ENCODE measurements at places on chromosomes 6 and 20.

- DNase-seq: no peak
Observed at GRCh38 chr6:15947923-15948322, 181.0 kb upstream of the MYLIP start.

DNA sequence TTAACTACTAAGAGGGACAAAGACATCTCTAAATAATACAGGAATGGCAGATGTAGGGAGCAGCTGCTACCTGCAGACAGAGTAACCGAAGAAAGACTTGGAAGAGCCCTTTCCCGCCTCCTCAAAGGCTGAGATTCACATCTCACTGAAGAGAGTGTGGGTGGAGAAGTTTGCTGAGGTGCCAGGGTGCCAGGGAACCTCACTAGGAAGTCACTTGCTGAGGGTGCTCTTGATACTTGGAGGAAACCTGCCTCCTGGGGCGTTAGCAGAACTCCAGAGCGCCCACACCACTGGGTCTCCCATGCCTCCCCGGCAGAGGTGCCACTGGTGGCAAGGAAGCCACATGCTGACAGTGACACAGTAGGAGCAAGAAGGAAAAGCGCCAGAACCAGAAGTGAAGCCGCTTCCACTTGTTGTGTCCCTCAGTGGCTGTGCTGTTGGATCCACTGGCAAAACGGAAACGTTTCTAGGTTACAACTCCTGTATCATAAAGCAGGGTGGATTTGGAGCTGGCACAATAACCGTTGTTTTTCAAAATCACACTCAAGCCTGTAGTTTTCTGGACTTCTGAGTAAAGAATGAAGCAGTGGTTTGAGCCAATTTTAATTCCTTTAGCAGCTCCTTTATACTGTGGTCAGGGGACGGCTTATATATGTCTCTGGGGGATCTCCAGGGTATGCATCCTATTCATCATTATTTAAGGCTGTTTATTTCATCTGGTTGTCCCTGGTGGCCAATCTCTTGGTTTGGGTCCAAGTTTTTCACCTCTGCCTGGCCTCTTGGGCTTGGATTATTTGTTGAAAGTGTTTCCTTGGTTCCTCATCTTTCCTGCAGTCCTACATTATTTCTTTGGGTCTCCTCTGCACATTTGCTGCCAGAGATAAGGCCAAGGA, 64.5 kb downstream of the CDC5L start:
- DNase-seq: peak; percentile 80

DNA sequence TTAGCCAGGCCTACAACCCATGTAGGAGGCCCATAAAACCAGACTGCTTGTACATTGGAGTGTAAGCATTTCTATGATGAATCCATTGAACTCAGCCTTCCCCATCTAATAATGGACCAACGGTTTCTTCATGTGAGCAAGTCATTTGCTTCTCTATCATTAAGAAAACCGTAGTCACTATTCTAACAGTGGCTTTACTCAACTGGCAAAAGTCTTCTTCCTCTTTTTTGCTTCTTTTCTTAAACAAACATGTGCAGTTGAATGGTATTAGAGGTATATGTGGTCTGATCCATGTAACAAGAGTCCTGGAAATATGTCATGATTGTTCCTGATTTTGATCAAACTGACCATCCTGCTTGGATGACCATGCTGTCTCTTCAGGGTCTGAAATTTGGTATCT, 132.4 kb upstream of the STXBP5 start:
- no peak for DNase-seq

- no peak for DNase-seq
Observed at GRCh38 chr6:122704066-122704465, 75.5 kb upstream of the FABP7 start.

DNA sequence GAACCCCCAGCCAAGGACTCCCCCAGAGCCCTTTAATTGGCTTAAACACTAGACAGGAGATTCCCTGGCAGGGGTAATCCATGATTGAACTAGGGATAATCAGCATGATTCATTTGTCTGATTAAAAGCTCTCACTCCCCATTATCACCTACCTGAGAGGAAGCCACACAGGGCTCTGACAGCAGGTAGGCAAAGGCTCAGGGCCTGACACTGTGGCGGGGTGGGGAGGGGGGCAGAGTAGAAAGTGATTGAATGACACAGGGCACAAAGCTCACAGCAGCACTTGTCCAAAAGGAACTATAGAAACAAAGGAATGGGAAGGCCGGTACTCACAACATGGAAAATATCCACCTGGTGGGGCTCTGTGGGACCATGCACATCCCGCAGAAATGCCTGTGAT, 231.6 kb downstream of the MAFB start:
- DNase-seq: no peak

DNA sequence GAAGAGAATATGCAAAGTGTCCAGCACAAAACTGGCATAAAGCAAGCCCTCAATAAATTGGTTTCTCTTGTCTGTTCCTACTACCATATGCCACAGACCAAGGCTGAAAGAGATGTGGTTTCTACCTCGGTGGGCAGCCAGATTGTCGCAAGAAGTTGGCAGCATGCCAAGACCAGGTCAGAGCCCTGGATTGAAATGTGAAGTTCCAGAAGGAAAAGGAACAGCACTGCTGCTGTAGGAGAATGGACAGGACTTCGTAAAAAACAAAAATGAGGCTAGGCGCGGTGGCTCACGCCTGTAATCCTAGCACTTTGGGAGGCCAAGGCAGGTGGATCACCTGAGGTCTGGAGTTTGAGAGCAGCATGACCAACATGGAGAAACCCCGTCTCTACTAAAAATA, 22.1 kb downstream of the MRPL14 start:
- no peak for DNase-seq

DNA sequence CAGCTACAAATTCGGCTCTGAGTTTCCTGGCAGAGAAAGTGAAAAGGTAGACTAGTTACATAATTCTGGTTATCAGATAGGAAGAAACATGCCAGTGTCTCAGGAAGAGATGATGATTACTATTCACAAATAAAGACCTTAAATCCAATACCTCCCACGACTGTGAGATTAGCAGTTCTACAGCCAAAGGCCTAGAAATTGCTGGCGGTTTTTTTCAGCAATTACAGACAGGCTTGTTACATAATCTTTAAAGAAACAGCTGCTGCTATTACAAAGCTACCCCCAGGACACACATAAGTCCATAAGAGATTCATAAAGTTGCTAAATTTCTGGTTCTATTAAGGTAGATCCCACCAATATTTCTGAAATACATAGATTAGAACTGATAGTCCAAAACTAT, 40.2 kb downstream of the PIGU start:
- DNase-seq: no peak

DNA sequence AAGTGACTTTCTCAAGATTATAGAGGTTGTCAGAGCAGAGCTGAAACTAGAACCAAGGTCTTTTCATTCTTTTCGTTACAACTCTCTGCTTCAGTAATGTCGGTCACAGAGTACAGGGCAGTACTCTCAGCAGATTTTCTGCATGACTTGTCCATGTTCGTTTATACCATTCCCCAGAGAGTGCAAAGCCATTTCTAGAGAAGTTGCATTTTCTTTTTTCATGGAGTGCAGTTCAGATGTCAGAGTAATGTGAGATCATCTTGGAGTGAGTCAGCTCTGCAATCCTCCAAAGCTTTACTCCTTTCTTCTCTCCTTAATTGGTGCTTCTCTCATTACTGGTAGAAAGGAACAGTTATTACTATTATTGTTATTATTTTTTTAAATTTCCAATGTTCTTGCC, 115.6 kb upstream of the B3GAT2 start:
- peak; percentile 10 for DNase-seq

GRCh38 chr20:40291493-40292135, 397.4 kb downstream of the MAFB start:
- peak; percentile 21 for DNase-seq

DNA sequence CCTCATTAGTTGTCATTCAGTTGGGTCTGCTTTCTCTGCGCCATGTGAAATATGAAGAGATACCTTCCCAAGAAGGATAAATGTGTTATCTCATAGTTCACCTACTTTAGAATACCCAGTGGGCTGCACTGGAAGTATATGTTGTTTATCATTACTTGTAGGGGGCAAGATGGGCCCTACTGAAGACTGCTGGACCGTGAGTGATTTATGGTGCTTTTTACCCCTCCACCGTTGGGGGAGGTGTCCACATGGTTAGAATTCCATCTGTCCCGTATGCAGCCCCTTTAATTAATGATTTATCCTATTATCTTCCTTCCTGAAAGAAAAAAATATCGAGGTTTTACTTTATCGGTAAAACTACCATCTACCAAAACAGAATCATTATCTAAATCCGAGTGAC, 97.0 kb downstream of the TSHZ2 start:
- no peak for DNase-seq

DNA sequence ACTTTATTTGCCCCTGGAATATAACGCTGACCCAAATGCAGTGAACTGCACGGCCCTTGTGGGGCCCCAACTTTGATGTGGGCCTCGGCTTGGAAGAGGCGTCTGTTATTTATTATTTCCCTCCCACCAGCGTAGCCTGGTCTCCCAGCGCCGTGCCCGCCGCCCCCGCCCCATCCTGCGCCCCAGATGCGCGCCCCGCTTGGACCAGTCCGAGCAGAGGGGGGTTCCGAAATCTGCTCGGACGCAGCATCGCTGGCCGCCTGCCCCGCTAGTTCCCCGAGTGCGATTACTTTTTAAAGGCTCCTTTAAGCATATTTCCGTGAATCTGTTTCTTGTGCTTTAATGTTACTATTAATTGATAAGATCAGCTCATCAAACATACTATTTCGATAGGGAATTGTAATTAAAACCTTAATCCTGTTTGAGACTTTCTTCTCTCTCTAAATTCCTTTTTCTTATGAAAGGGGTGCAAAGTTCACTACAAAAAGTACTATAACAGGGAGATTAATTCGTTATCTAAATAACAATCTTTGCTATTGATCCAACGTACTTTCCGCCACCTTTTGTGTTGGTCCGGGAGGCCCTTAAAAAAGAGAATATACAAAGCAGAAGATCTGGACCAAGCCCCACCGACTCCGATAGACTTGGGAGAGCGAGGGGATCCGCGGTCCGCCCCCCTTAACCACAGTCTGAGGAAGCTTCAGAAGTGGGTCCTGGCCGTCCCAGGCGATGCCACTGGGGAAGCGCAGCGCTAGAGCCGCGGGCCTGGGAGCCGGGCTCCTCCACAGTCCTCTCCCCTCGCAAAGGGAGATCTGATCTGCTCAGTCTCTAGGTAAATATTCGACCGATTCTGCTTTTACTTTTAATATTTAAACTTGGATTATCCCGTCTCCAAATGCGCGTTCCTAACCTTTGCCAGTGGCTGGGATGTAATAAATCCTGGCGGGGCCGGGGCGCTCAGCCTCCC, 10.2 kb downstream of the POU3F2 start:
- no peak for DNase-seq

- DNase-seq: no peak
Observed at GRCh38 chr20:1187605-1188171, 2.9 kb upstream of the TMEM74B start.

- no peak for DNase-seq
Observed at GRCh38 chr6:31125162-31125561, 4.9 kb upstream of the CDSN start.

DNA sequence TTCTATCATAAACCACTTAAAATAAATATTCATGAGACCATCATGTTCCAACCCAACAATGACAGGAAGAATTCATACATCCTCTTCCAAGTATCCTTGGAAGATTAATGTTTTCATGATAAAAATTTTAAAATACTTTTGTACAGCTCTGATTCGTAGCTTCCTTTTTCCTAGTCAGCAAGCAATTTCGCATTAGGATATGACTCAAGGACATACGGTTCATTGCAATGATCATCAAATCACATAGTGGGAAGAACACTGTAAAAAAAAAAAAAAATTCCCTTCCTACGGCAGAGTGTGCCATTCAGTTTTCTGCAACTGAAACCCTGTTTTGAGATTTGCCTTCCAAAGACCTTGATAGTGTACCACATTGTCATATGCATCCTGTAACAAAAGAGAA, 35.3 kb upstream of the GFOD1 start:
- peak; percentile 63 for DNase-seq

- DNase-seq: no peak
Observed at GRCh38 chr6:33720998-33721397, 9.5 kb upstream of the UQCC2 start.

DNA sequence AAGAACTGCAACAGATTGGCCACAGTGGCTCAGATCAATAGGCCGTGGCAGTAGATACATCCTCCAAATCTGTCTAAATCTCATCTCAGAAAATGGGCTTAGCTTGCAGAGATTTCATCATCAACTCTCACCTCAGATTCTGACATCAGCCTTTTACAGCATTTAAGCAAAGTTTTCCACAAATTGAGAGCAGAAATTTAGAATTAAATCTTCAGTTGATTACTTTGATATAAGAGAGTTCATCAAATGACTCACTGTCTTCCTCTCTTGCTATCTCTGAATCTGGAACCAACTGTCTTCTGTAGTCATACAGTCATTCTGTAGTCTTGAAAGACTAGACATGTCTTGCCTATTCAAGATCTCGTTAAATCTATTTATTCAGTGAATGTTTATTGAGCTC, 45.2 kb upstream of the CTAGE9 start:
- DNase-seq: no peak

DNA sequence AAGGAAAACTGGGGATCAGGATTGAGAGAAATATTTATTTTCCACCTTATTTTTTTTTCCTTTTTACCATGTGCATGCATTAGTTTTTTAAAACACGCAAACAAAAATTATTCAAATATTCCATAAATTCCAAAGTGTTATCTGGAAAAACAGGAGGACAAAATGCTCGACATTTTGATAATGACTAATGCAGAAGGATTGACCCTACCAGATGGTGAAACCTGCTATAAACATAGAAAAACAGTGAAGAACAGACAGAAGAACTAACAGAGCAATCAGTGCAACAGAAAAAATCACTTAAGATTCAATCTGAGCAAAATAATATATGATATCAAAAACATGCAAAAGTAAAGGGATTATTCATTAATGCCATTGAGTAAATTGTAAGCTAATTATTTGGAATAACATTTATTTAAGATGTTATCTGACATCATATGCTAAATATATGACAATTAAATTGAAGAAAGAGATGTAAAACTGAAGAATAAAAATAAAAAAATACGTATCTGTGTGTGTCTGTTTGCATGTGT, 218.4 kb downstream of the LMBRD1 start:
- DNase-seq: peak; percentile 23
